ENCODE measurements at places on chromosomes 11 and 22.

GRCh38 chr11:133619973-133620372 is 87.7 kb upstream of the OPCML start:
- DNase-seq: no peak

DNA sequence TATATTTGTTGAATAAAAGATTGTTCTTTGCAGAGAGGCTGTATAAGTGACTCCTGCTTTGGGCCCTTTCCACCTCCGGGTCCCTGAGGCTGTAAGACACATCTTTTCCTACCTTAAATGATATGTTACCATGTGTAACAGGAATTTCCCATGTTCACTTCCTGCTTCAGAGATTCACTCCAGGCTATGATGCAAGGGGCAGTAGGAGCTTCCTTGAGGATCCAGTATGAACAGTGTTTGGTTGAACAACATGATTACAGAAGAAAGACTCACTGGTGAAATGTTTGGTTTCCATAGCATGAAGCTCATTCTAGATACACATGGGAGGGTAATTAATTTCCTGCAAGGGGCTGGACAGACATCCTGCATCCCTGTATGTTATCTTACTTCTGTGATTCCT is 25.6 kb upstream of the ZDHHC13 start:
- no peak for DNase-seq

DNA sequence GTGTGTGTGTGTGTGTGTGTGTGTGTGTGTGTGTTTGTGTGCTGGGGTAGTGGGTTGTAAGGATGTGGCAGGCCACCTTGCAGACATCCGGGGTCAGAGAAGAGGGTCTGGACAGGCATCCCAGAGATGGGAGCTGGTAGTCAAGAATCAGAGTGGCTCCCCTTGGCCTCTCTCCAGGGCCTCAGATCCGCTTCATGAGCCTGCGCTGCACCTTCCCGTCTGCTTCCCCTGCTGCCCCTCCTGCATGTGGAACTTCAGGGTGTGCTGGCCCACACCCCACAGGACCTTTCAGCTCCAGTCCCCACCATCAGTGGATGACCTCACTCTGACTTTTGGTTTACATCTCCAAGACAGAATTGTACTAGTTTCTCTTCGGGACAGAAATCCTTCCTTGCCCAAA is 31.2 kb downstream of the TREH start:
- DNase-seq: no peak

DNA sequence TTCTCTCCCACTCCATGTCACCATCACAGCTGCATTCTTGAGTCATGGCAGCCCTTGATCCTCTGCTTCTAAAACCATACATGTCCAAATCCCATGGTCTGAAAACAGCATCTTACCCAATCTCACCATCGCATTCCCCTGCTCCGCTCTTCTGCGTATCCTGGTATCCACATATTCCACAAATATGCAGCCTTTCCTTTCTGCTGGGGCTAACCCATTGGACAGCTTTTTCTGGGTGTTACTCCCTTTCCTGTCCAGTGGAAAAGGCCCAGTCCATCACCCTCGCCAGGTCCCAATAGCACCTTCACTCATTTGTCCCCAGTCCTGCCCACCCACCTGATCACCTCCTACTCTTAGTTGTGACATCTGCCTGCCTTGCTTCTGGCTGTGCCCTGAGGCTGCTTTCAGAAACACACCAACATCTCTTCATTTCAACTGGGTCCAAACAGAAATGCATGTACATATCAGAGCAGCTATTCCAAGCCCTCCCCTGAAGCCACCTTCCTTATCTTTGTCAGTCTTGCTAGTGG is 237.6 kb upstream of the TBCEL start:
- no peak for DNase-seq

DNA sequence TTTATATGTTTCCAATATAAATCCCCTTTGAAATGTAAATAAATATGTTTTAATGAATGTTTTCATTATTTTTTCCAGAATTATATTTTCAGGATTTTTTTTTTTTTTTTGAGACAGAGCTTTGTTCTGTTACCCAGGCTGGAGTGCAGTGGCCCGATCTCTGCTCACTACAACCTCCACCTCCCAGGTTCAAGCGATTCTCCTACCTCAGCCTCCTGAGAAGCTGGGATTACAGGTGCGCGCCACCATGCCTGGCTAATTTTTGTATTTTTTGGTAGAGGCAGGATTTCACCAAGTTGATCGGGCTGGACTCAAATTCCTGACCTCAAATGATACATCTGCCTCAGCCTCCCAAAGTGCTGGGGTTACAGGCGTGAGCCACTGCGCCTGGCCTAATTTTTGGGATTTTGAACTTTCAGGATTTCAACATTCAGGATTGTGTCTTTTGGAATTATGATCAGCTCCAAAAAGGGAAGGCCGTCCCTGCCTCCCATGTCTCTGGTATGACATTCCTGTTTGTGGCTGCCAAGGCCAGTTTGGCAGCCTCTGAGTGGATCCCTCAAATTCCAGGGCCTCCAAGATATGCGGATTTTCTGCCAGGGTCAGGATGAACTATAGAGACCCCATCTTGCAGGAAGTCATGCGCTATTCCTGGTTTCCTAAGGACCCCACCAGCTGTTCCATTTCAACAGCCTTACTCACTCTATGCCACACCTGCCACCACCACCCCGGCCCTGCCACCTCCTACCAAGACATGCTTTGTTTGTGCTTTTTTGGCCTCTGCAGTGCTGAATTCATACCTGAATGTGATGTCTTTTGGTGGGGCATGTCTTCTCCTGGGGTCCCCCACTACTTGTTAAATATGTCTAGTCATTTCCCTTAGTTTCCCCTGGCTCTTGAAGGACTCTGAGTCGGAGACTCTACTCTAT is 21.9 kb upstream of the TMPRSS4 start:
- no peak for DNase-seq

DNA sequence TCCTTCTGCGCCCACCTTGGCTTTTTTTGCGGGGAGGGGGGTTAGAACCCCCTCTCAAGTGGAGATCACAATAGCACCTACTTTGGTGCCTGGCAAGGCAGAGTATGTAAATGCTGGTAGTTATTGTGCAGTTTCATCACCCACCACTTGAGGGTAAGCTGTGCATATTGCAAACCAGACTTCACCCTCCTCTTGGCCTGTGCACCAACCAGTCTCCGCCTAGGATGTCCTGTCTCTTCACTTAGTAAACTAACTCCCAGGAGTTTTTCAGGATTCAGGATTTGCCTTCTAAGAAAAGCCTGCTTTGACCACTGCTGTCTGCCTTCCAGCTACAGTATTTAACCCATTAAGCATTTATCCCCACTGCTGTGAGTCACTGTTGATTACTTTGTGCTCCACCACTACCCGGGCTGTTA is 2.0 kb upstream of the UBXN1 start:
- DNase-seq: no peak

- no peak for DNase-seq
These were observed 3.3 kb upstream of the KCNJ11 start for GRCh38 chr11:17391493-17392355.

DNA sequence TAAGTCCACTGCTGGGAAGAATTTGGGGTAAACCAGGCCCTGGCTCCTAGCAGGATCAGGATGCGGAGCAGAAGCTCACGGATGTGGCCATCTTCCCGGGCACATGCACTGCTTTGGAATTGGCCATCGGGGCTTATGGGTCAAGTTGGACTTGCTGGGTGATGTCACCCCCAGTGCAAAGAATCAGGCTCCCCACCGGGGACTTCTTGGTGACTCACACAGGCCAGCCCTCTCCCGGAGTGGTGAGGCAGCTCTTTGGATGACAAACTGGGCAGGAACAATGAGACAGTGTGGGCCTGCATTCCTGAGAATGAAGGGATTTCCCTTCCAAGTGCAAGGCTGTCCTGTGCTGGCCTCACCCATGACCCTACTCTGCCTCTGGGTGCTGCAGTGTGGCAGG is 128.8 kb upstream of the ANO1 start:
- DNase-seq: no peak

- no peak for DNase-seq
These were observed 139.1 kb upstream of the BDNF start for GRCh38 chr11:27839226-27839913.

GRCh38 chr22:30028731-30029130 is 51.5 kb upstream of the HORMAD2 start:
- DNase-seq: no peak

GRCh38 chr11:1837171-1838076 is 1.4 kb upstream of the TNNI2 start:
- DNase-seq: no peak

GRCh38 chr11:45133878-45134277 is 12.6 kb upstream of the PRDM11 start:
- DNase-seq: no peak

DNA sequence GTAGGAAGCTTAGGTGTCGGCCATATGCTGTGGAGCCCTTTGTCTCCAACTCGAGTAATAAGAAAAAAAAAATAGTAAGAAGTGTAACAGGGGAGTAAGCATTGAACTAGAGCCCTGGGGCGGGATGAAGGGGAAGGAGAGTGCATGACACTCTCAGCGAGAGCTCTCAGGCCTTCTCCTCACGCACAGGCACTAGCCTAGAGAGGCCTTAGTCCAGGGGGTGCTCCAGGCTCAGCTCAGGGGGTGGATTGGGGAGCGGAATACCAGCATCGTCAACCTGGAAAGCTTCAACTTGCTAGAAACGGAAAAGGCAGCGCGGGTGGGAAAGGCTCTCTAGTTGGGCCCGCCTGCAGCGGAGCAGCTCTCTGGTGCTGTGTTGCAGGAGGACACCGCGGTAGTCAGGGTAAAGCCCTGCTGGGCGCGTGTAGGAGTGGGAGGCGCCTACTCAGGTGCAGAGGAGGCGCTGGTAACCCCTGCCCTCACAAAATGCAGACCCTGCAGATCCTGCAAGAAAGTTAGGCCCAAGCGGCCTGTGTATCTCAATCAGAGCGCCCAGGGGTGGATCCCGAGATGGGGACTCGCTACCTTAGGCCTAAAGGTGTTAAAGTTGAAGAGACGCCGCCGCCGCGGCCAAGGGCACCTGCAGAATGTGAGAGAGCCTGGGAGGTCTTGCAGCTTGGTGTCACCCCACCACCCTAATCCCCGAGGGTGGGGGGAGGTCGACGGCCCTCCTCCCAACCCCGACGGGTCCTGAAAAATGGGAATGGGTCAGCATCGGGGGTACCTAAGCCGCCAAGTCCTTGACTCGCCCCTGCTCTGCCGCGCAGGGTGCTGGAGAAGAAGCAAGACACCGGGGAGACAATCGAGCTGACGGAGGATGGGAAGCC is 2.8 kb downstream of the SLC17A6 start:
- no peak for DNase-seq

GRCh38 chr11:15716550-15716949 is 601.8 kb downstream of the INSC start:
- DNase-seq: no peak

DNA sequence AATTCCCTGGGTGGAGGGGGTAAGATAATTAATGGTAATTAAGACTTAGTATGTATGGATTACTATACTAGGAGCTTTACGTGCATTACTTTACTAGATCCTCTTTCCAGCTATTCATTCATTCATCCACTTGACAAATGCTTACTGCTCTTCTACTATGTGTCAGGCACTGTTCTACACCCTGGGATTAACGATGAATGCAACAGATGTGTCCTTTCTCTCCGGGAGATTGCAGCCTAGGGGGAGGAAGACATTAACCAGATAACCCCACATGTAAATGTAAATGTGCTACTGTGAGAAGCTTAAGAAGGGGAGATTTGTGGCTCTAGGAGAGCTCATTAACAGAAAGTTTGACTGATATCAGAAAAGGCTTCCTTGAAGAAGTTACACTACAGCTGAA is 1.7 kb downstream of the ANKK1 start:
- DNase-seq: no peak

- DNase-seq: no peak
These were observed 482.5 kb upstream of the FAT3 start for GRCh38 chr11:91742155-91742554.

GRCh38 chr11:73538381-73538872 is 59.5 kb downstream of the FAM168A start:
- no peak for DNase-seq

GRCh38 chr11:83449338-83449913 is 163.3 kb upstream of the CCDC90B start:
- no peak for DNase-seq

GRCh38 chr11:11845071-11845470 is 3.3 kb downstream of the USP47 start:
- no peak for DNase-seq

DNA sequence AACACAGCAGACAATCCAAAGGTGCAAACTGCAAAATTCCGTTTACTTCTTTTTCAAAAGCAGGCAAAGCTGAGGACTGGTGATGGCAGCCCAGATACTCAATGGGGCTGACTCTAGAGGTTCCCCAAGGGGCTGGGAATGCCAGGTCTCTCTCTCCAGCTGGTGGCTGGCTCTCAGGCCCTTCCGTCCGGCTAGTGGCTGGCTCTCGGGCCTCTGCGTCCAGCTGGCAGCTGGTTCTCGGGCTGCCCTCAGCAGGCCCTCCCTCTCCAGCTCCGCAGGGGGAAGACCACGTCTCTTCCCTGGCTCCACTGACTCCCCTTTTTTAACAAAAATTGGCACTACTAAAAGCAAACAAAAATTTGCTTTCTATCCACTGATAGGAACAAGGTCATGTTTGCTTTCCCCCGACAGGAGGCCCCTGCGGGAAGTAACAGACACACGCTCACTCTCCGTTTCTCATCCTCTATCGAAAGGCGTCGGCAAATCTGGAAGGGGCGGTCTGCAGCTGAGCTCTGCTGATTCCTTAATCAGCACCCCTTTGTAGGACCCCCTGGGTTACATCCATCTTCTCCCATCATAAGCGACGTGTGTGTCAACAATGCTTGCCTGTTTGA is 381.4 kb downstream of the BRD1 start:
- DNase-seq: no peak

GRCh38 chr11:35477901-35478300 is 47.5 kb downstream of the PAMR1 start:
- DNase-seq: no peak

DNA sequence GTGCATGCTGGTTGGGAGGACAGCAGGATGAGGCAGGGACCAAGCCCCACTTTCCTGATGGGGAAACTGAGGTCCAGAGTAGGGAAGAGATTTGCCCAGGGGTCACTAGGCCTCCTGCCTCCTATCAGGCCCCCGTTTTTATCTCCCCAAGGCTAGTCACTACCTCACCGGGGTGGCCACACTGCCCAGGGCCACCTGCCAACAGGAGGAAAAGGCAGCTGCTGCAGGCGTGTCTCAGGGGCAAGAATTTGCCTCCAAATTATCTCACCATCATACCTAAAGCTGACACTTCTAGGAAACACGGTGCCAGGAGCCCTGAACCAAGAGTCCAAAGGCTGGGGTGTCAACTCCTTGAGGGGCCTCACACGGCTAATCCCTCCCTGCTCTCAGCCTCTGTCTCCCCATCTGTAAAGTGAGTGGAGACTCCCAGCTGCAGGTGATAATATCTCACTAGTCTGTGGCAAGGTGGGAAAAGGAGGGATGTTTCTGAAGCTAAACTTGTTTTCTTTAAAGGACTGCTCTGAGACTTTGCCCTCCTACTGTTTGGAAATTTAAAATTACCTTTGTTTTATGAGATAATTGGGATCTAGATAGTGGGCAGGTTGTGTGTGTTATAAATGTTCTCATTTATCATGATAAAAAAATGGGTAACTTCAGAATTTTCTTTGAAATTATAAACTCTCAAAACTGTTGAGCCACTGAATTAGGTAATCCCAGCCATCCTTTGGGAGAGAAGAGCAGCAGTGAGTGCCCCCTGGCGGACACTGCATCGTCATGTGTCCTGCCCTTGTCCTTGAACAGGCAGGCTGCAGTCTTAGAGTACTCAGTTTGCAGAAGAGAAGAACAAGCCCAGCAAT is 60.0 kb downstream of the MYO7A start:
- no peak for DNase-seq

GRCh38 chr11:46970913-46971625 is 34.5 kb downstream of the CSTPP1 start:
- no peak for DNase-seq
